ENCODE measurements at places on chromosomes 6 and 20.
A peak's percentile ranks its signal among the peaks of the same experiment; 100 is the strongest.

DNA sequence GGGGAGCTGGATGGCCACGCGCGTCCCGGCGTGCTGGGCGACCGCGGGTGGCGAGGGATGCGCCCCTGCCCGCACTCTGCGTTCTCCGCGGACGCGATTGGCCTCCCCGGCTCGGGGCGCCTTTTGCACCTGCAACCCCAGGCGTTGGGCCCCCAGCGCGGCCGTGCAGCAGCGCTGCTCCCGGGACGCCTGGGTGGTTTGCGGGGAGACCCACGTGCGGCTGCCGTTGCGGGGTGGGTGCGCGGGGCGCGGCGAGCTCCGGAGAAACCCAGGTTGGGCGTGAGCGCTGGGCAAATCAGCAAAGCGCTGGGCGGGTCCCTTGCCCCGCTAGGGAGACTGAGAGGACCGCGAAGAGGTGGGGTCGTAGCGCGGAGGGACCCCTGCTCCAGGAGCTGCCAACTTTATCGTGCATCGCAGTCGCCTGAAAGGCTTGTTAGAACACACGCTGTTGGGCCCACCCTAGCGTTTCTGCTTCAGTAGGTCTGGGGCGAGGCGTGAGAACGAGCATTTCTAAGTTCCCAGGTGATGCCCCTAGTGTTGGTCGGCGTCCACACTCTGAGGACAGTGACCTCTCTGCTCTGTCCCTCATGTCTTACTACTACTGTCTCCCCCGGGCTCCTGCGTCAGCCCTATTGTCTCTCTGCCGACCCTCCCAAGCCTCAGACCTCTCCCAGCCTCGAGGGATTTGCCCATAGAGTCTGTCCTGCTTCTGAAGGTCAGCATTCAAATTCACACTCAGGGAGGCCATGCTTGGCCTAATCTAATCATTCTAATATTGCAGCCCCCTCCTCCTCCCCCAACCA, 538 bp upstream of the ZFP64 start:
- peak; percentile 68 for DNase-seq

GRCh38 chr20:17083738-17084137, 143.1 kb upstream of the PCSK2 start:
- DNase-seq = no peak

DNA sequence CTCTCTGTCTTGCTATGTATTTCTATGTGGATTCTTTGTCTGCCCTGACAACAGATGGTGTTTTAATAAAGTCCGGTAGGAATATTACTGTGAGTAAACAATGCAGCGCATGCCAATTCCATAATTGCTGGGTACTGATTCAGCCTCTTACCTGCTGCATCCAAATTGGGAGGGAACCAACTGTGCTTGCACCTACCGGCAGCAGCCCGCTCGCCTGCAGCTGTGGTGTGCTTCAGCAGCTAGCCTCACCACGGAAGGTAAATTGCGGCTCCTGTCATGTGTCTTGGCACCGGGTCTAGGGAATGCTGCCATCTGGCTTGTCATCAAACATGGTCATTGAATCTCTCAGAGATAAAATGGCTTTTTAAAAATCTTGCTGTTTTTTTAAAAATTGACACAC, 704.8 kb upstream of the SLC35B3 start:
- no peak for DNase-seq

DNA sequence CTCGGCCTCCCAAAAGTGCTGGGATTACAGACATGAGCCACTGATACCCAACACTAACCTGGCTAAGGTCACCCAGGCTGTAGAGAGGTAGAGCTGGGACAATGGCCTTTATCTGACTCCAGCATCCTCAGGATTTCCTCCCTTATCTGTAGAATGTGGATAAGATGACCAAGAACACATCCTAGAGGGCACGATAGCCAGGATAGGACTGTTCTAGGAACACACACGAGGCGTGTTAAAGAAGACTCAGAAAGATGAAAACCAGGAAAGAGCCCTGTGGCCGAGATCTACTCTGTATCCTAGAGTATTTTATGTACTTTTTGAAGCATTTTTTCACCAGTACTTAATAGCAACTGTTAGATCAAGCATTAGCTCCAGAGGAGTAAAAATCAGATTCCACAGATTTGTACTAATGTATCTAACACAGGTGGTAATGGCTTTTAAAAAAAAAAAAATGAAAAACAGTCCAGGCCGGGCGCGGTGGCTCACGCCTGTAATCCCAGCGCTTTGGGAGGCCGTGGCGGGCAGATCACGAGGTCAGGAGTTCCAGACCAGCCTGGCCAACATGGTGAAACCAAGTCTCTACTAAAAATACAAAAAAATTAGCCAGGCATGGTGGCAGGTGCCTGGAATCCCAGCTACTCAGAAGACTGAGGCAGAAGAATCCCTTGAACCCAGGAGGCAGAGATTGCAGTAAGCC, 17.3 kb downstream of the PPP1R10 start:
- no peak for DNase-seq

GRCh38 chr6:100194535-100194934, 200.5 kb upstream of the MCHR2 start:
- no peak for DNase-seq

DNA sequence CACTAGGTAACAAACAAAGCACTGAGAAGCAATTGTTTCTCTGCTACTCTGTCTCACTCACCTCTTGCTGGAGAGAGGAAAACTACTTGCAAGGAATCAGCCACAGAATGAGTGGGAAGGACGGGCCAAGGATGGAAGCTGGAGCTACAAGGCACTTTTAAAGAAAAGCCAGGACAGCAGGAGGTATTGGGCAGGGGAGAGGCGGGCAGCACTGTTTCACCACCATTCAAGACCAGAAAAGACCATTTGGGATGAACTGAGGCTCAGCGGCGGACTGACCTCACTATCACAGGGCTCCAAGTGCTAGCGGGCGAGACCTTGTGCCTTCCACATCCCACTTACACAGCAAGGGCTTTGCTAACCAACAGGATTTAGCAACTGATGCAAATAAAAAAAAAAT, 137.4 kb downstream of the IPCEF1 start:
- no peak for DNase-seq

DNA sequence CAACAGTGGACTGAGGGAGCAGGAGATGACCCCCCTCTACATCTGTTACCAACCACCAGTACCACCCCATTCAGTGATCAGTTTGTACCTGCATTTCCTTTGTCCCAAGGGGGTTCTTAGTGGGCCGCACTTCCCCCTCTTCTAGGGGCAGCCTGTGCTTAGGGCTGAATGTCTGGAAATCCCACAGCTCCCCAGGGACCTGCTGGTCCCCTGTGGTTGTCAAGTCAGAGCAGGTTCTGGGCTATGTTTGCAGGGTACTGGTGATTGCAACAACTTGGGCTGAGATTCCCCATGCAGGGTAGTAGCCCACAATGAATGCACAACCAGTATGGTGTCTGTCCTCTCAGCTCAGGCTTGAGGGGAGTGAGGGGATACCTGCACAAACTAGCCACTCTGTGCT, 39.7 kb upstream of the COL10A1 start:
- no peak for DNase-seq

- peak; percentile 31 for DNase-seq
These were observed 116.9 kb downstream of the SLX4IP start for GRCh38 chr20:10551732-10552724.

GRCh38 chr20:9198460-9198859, 129.6 kb downstream of the PLCB4 start:
- DNase-seq = no peak

GRCh38 chr6:145036848-145037567, 698.3 kb downstream of the EPM2A start:
- no peak for DNase-seq

DNA sequence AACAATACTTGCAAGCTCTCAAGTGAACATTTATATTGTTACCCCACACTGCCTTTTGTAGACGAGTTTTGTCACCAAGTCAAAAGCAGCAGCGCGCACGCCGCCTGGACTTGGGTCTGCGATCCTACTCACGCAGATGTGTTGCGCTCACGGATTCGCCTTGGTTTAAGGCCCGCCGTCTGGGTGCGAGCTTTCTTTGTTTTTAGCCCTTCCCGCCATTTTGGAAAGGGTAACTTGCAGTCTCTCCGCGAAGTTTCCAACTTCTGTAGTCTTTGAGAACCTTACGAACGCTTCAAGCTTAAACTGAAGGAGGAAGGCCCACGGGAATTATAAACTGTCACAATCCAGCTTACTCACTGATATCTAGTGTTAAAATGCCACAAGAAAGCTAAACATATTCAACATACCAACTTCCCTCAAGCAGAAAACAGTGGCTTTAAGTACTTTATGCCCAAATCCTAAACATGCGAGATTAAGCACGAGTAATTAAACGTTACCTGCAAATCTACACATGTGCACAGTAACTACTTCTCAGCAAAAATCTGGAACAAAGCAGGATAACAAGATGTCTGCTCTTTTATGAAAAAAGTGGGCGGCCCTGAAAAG, 80.4 kb upstream of the BTN3A2 start:
- peak; percentile 70 for DNase-seq

GRCh38 chr6:139474145-139475108, 100.0 kb upstream of the CITED2 start:
- no peak for DNase-seq

DNA sequence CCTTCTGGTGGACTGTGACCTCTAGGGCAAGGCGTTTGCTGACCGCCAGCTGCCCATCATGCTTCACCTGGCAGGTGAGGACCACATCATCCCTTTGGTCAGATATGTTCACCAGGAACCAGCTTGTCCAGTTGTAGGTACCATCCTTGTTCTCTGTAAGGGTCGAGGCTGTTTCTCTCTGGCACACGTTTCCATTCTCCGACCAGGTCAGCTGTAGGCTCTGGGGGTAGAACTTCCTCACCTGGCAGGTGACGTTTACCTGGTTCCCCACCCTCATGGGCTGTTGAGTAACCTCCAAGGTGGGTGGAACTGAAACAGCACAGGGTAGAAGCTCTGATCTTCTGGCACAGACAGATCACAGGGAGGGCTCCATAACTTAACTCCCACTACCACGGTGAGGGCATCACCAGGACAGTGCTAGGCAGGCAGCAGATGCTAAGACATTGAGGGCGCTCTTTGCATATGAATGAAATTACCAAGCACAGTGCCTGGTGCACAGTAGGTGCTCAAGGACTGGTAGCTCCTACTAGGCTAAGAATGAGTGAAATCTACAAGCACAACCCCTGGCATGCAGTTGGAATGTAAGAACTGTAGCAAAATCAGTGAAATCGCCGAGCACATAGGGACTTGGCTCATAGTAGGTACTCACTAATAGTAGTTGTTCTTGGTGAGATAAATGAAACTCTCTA, 15.6 kb upstream of the SIRPB1 start:
- DNase-seq = no peak

DNA sequence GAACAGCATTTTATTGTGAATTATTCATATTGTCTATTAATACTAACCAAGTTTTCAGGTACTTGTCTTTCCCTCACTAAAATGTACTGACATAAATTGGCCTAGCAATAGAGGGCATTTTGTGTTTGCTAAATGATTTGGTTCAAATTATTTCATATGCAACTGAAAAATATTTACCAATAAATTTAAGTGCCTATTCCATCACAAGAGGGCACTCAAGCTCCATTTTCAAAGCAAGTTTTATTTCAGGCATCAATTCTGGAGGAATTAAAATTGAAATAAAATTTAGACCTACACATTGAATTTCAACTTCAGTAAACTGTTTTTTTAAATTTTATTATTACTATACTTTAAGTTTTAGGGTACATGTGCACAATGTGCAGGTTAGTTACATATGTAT, 114.3 kb upstream of the SYNCRIP start:
- no peak for DNase-seq

- peak; percentile 73 for DNase-seq
These were observed 809 bp downstream of the SRPK1 start for GRCh38 chr6:35919827-35920751.

DNA sequence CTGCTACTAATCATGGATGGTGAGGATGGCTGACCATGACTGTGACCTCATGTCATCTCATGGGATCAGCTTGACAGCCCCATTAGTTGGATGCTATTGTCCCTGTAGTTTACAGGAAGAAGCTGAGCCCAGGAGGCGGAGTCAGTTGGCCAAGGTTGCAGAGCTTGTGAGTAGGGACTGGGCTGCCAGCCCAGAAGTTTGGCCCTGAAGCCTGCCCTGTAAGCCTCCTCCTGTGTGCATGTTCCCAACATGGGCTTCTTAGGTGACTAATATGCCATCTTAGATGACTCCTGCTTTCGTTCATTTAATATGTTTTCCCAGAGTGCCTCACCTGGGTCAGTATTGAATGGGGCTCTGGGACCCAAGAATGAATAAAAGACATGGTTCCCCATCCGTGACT, 6.9 kb downstream of the EDN3 start:
- no peak for DNase-seq

- no peak for DNase-seq
These were observed 9.7 kb downstream of the PDE7B start for GRCh38 chr6:135861189-135861588.

GRCh38 chr6:139249395-139249794, 42.4 kb downstream of the TXLNB start:
- peak; percentile 62 for DNase-seq

- no peak for DNase-seq
These were observed 49.2 kb upstream of the FOXQ1 start for GRCh38 chr6:1262704-1263038.

GRCh38 chr20:50309280-50309763, 118.7 kb downstream of the CEBPB start:
- DNase-seq = no peak

DNA sequence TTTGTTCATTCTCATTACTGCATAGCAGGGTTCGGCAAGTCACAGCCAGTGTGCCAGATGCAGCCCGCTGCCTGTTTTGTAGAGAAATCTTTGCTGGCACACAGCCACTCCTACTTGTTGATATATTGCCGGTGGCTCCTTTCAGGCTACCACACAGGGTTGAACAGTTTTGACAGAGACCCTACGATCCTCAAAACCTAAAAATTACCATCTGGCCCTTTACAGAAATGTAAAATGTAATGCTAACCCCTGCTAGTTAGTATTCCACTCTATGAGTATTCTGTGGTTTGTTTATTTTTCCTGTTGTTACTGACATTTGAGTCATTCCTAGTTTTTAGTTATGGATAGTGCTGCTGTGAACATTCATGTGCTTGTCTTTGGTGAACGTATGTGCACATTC, 11.5 kb downstream of the DHX35 start:
- no peak for DNase-seq

DNA sequence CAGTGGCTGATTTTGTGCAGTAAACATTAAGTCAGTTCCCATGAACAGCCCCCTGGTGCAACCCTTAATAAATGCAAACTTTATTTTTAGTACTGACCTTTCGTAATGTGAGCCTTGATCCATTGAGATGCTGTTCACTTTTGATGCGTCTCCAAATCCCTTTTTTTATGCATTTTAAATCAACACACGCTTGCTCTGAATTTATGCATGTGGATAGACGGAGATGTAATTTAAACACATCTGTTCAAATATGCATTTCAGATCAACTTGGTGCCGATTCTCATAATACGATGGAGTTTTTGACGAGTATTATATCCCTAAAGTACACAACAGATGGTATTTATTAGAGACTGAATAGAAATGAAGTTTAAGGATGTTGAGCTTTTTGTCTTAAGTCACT, 505.7 kb downstream of the CDKAL1 start:
- DNase-seq = no peak

GRCh38 chr6:62446647-62447316, 160.8 kb upstream of the KHDRBS2 start:
- no peak for DNase-seq

- no peak for DNase-seq
These were observed 11.1 kb upstream of the CD164 start for GRCh38 chr6:109393157-109393885.
